Ascending aorta (tissue), 2 donors: ENCODE measurements at places on chromosomes 4 and X. TPM values are rescaled to one million over a fixed set of nuclear protein-coding genes. Genes with fewer than 3 reads are reported as not detected.

DNA sequence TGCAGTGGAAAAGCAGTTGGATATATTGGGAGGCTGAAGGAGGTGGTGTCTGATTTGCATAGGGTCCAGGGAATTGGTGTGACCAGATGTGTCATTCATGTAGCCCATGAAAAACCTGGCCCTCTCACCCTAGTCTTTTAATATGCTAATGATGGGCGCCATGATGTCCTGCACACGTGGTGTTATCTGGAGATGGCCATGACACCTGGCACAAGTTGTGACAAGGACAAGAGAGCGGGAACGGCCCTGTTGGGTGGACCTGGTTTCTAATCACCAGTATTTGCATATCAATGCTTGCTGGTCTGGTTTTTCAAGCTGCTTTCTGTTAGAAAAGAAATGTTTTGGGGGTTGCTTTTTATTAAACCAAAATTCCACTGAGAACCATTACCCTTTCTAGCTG lies 87.4 kb downstream of the ZXDA start:
- DNase-seq, result no peak

DNA sequence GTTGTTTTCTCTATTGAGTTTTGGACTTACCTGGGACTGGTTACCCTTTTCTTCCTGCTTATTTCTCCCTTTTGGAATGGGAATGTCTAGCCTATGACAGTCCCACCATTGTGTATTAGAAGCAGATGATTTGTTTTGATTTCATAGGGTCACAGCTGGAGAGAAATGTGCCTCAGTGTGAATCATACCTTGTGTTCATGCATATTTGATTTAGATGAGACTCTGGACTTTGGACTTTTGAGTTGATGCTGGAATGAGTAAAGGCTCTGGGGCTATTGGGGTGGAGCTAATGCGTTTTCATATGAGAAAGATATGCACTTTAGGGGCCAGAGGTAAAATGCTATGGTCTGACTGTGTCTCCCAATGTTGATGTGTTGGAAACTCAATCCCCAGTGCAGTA lies 30.5 kb upstream of the TEX13C start:
- no peak for DNase-seq

MAGEB10 gene
- total RNA-seq, result not detected

- no peak for DNase-seq
Observed at GRCh38 chrX:30230395-30230794, at the start of gene MAGEB3. Gene MAGEB3 (plus strand): TSS chrX:30230657. CDS start chrX:30235925, 5,268 bp downstream.

DNA sequence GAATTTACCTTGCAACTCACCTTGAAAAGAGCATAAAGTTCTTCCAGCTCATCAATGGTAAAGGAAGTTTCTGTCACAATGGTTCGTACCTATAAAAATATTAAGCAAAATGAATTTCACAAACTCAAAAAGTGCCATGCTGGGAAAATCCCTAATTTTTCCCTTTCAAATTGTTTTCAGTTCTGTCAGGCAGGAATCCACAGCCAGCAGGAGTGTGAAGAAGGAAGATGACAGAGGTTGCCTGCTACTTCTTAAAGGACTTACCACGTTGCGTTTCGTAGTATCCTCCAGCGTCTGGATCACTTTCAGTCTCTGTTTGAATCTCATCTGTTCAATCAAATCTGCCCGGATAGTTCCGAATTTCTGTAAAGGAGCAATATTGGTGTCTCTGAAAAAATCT lies 70.3 kb upstream of the UCP1 start:
- DNase-seq, result no peak
